Activated CD8-positive, alpha-beta T cell treated with anti-CD3 and anti-CD28 coated beads, Interleukin-2, amount 10 ng/mL, durations not matched to agents 7 days and 5 days (primary cell): ENCODE measurements at places on chromosomes 11 and 22.

DNA sequence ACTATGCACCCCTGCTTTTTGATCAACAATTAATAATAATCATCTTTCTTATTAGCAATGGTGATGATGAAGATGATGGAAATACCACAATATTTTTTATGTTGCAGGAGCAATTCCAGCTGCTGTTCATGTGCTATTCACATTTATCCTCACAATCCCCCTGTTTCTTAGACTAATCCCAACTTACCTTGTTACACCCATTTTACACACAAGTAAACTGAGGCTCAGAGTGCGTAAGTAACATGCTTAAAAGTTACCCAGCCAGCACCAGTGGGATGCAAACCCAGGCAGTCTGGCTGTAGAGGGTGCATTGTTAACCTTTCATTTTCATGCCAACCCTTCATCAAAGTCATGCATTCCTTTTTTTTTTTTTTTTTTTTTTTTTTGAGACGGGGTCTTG is 1.6 kb upstream of the CRYBA4 start:
- no peak for DNase-seq
- H3K27me3 ChIP-seq: no peaks in the 10 kb centered on the region
- no peak overlapping the region for H3K4me3 ChIP-seq
- peaks cover 23% of the 10 kb centered on the region for H3K4me1 ChIP-seq
- no peak overlapping the region for H3K27ac ChIP-seq

DNA sequence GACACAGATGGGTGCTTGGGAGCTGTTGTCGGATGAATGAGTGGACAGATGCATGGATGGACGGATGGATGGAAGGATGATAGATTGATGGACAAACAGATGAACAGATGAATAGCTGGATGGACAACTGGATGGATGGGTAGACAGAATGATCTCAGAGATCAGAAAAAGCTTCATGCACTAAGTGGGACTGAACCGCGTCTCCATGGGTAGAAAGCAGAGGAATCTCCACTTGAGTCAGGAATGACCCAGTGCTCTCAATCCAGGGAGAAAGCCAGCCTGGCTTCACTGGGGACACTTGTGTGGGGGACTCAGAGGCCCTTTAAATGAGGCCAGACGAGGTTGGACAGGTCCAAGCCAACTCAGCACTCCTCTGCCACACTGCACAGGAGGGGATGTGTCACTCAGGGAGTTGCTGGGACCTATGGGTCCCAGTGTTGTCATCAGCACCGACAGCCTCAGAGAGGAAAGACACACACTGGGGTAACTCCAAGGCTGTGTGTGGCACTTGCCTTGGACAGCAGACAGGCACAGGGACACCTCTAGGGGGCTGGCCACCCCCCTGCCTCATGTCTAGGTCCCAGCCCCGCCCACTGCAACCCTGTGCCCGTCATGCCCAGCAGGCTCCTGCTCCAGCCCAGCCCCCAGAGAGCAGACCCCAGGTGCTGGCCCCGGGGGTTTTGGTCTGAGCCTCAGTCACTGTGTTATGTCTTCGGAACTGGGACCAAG is 5.6 kb downstream of the IGLL5 start:
- peaks cover 60% of the 10 kb centered on the region for H3K27me3 ChIP-seq
- H3K36me3 ChIP-seq: no peaks in the 10 kb centered on the region
- H3K27ac ChIP-seq: no peak overlapping the region
- no peak for DNase-seq
- peaks cover 4% of the 10 kb centered on the region for H3K4me1 ChIP-seq

DNA sequence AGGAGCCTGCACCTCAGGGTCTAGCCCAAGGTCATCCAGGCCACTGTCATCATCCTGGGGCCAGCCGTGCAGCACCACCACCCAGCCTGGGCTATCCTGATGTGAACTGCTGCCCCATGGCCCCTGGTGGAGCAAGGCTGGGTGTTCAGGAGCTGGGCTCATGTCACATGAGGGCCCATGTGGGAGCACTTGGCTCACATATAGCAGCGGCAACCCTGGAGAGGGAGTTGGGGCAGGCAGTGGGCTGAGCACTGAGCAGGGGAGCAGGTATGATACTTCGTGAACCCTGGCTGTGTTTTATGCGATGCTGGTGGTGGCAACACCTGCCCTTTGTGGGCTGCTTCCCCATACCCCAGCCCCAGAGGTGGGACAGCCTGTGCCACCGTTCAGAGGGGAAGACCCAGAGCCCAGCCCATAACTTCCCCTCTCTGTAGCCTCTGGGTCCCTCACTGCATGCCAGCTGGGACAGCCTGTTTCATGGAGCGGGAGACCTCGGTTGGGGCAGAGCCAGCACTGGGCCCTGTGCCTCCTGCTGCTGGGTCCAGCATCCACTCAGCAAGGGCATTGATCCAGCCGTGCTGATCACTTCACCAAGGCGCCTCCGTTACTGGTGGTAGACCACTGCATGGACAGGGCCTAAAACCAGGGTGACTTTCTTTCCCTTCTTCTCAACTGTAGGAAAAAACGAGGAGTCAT is 62.5 kb upstream of the SUSD2 start:
- DNase-seq: no peak
- H3K27ac ChIP-seq: no peak overlapping the region
- H3K4me1 ChIP-seq: no peaks in the 10 kb centered on the region
- H3K27me3 ChIP-seq: no peaks in the 10 kb centered on the region
- peaks cover 50% of the 10 kb centered on the region for H3K36me3 ChIP-seq

DNA sequence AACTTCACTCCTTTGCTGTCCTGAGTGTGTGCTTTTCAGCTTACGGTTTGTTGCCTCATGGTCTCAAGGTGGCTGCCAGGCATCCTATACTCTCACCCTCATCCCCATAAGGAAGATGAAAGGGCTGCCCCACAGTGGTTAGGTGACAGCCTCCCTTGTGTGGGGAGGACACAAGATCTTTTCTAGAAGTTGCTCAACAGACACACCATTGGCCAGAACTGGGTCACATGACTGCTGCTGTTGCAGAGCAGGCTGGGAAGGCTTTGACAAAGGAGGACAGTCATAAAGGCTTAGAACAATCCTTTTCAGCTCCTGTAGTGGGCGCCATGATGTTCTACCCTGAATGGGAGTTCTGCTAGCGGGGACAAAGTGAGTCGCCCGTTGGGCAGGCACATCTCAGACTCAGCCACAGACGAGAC is 69.7 kb upstream of the RASD2 start:
- no peak overlapping the region for H3K4me3 ChIP-seq
- H3K4me1 ChIP-seq: no peaks in the 10 kb centered on the region
- H3K27ac ChIP-seq: no peak overlapping the region
- peaks cover 17% of the 10 kb centered on the region for H3K36me3 ChIP-seq
- DNase-seq: no peak

DNA sequence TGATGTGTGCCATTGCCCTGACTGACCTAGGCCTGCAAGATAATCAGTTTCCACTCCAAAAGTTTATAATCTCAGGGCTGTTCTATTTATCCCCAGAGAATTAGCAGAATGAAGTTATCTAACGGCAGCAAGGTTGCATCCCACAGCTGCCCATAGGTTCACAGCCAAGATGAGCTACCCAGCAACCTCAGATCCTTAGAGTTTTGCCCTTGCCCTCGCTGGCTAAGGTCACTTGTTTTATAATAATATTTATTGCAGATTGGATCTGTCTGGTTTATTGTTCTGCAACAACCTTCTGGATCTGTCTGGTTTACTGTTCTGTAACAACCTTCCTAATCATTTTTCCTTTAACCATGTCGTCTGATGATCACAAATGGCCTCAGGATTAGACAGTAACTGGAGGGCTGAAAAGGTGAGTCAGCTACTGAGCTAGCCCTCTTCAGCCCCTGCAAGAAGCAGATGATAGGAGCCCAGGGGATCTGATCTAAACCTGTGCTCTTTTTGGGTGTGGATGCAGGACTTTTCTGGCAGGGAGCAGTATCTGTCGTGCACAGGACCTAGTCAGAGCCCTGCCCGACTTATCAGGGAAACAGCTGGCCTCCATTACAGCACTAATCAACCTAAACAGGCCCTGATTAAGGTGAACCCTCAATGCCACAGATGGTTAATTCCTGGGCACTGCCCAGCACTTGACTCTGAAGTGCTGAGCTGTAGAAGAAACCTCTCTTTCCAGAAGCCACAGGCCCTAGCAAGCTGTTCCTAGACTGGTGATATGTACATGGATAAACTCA is 642.9 kb upstream of the KIRREL3 start:
- no peaks in the 10 kb centered on the region for H3K27me3 ChIP-seq
- no peak overlapping the region for H3K4me3 ChIP-seq
- H3K27ac ChIP-seq: no peak overlapping the region
- no peaks in the 10 kb centered on the region for H3K36me3 ChIP-seq

- H3K4me1 ChIP-seq: peaks cover 2% of the 10 kb centered on the region
- no peak overlapping the region for H3K27ac ChIP-seq
- no peak for DNase-seq
Observed at GRCh38 chr22:44823806-44824205, 71.4 kb downstream of the ARHGAP8 start.

GRCh38 chr11:85950317-85951048 is 95.3 kb downstream of the CCDC83 start:
- no peak overlapping the region for H3K4me3 ChIP-seq
- H3K27me3 ChIP-seq: no peaks in the 10 kb centered on the region
- peaks cover 19% of the 10 kb centered on the region for H3K4me1 ChIP-seq
- peaks cover 41% of the 10 kb centered on the region for H3K36me3 ChIP-seq

DNA sequence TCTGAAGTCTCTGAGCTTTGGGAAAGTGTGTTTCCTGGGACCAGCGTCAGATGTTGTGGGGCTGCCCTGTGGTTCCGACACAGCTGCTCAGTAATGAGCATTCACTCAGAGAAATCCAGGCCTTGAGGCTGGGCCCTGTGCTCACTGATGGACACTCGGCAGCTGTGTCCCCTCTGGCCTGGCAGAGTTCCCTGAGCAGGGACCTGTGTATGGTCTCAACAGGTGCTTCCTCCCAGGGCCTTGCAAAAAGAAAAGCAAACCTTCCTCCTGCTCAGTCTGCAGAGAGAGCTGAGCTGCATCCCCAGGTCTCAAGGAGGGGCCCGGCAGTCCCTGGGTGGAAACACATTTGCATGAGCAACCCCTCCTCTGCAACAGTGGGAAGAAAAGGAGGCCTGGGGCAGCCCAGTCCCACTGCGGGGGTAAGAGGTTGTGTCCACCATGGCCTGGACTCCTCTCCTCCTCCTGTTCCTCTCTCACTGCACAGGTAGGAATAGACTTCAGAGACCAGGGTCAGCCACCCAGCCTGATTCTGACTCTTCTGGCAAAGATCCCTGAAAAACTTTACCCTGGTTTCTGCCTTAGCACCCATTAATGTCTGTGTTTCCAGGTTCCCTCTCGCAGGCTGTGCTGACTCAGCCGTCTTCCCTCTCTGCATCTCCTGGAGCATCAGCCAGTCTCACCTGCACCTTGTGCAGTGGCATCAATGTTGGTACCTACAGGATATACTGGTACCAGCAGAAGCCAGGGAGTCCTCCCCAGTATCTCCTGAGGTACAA is 131.2 kb downstream of the VPREB1 start:
- peaks cover 3% of the 10 kb centered on the region for H3K4me1 ChIP-seq
- H3K27ac ChIP-seq: no peak overlapping the region
- no peak for DNase-seq
- H3K27me3 ChIP-seq: peaks cover 36% of the 10 kb centered on the region
- no peaks in the 10 kb centered on the region for H3K36me3 ChIP-seq

- no peak overlapping the region for H3K27ac ChIP-seq
- H3K36me3 ChIP-seq: no peaks in the 10 kb centered on the region
- H3K27me3 ChIP-seq: no peaks in the 10 kb centered on the region
- no peak for DNase-seq
- no peak overlapping the region for H3K4me3 ChIP-seq
Observed at GRCh38 chr11:16191212-16191867, 165.0 kb downstream of the SOX6 start.

GRCh38 chr11:45166604-45166897 is 20.1 kb downstream of the PRDM11 start:
- no peaks in the 10 kb centered on the region for H3K27me3 ChIP-seq
- H3K36me3 ChIP-seq: no peaks in the 10 kb centered on the region
- DNase-seq: no peak
- H3K4me3 ChIP-seq: no peak overlapping the region
- peaks cover 2% of the 10 kb centered on the region for H3K4me1 ChIP-seq

DNA sequence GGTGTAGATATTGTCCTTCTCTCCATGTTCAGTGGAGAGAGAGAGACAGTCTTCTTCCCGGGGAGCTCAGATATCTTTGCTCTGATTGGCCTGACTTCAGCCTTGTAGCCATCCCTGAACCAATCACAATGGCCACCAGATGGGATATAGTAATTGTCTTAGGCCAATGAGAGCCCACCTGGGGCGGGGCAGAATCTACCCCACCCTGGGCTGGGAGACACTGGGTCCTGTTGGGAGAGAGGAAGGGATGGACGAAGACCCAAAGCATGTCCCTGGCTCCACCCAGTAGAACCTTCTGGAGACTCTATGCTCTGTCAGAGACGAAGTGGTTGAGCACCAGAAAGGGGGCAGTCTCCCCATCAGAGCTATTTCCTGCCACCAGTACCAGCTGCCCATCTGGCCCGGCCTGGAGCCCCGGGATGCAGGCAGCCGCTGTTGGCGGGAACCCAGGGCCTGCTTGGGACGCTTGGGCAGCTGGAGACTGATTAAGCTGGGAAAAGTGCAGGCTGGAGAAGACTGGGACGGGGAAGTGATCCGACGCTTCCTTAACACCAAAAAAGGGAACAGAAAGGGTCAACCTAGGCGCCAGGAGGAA is 31.6 kb upstream of the CBX7 start:
- H3K27ac ChIP-seq: no peak overlapping the region
- H3K36me3 ChIP-seq: no peaks in the 10 kb centered on the region
- peaks cover 10% of the 10 kb centered on the region for H3K27me3 ChIP-seq
- H3K4me3 ChIP-seq: no peak overlapping the region
- no peak for DNase-seq

DNA sequence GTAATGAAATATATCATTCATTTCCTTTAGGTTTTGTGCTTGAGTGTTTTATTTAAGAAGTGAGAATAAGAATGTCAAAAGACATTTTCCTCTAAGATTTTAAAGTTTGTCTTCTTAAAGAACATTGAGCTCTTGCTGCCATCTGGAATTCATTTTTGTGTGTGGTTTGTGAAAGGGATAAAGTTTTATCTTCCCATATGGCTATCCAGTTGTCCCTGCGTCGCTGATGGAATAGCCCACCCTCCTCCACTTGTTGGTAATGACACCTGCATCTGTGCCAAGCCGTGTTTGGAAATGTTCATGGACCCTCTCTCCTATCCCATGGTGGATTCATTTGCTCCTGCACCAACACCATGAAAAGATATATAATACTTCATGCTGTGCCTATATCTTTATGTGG is 901.5 kb downstream of the BRD1 start:
- peaks cover 2% of the 10 kb centered on the region for H3K27me3 ChIP-seq
- no peak overlapping the region for H3K27ac ChIP-seq
- H3K4me3 ChIP-seq: no peak overlapping the region
- H3K4me1 ChIP-seq: no peaks in the 10 kb centered on the region

- peak overlapping the region; percentile 12 for H3K4me3 ChIP-seq
- H3K36me3 ChIP-seq: no peaks in the 10 kb centered on the region
- peaks cover 52% of the 10 kb centered on the region for H3K27me3 ChIP-seq
- no peak overlapping the region for H3K27ac ChIP-seq
- DNase-seq: peak; percentile 21
Observed at GRCh38 chr11:35618497-35619115, 346 bp downstream of the FJX1 start.

DNA sequence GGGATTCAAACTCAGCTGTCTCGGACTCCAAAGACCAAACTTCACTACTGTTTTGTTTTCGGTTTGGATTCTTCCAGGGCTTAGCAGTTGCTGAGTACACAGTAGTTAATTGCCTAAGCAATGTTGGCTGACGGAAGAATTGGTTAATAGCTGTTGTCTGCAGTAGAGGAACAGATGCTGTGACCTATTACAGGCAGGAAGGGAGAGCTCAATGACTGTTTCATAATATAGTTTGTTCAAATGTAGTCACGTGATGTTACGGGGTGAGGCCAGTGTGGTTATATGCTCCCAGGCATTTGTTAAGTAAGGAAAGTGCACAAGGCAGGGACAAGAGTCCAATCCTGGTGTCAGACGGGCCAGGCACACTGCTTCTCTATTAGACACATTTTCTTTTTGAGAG is 222.6 kb upstream of the CCDC90B start:
- H3K27me3 ChIP-seq: no peaks in the 10 kb centered on the region
- no peak for DNase-seq
- no peaks in the 10 kb centered on the region for H3K36me3 ChIP-seq
- no peak overlapping the region for H3K27ac ChIP-seq
- H3K4me3 ChIP-seq: no peak overlapping the region
